ENCODE measurements at places on chromosomes 2 and 18.

DNA sequence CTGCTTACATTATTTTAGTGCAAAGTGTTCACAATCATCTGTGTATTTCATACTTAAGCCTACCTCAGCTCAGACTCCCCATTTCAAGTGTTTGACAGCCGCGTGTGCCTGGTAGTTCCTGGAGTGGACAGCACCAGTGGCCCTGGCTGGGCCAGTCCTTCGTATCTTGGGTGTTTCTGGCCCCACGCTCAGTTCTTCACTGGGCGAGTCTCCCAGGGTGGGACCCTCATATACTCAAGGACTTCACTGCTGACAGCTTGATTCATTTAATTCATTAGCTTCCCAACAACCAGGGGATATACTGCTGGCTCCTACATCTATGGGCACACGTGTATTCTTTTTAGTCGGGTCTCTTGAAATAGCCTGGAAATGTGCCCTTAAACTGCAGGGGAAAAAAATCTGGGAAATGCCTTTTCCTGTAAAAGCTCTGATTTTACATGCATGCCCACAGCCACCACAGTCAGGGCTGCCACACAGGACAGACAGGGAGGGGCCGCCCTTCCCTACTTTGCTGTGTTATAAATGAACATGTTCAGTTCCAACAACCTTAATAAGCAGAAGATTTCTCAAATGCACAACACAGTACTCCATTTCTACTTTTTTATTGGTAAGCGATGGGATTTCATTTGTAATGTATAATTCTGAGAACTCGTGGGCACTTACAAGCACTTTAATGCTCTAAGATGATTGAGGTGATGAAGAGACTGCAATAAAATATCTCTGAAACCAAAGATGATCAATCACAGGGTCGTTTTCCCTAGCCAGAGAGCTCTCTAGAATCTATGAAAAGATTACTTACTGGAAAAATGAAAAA is 205.5 kb upstream of the REV1 start:
- no peak for DNase-seq

GRCh38 chr2:167355821-167356220 is 467.5 kb downstream of the XIRP2 start:
- DNase-seq = no peak

GRCh38 chr2:190804182-190804795 is 76.3 kb upstream of the GLS start:
- DNase-seq = no peak

GRCh38 chr2:148909114-148909513 is 34.1 kb downstream of the KIF5C start:
- no peak for DNase-seq

DNA sequence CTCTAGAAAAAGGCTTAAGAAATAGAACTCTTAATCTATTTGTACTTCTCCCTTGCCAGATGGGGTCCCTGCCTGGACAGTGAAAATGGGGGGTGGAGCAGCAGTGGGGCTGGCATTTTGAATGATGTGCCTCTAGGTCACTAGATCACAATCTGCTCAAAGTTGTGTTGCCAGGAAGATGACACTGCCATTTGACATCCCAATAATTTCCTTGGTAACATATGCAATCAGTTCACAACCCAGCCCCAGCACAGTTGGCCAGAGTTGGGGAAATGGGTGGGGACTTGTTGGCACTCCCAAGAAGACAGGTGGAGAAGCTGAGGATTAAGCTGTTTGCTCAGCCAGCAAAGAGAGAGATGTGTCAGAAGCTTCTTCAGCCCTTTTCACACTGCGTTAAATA is 558.3 kb upstream of the KLHL29 start:
- DNase-seq = no peak

GRCh38 chr2:134232461-134232860 is 21.4 kb upstream of the MGAT5 start:
- no peak for DNase-seq

- DNase-seq = no peak
These were observed 117.4 kb upstream of the CWC22 start for GRCh38 chr2:180124273-180125139.

DNA sequence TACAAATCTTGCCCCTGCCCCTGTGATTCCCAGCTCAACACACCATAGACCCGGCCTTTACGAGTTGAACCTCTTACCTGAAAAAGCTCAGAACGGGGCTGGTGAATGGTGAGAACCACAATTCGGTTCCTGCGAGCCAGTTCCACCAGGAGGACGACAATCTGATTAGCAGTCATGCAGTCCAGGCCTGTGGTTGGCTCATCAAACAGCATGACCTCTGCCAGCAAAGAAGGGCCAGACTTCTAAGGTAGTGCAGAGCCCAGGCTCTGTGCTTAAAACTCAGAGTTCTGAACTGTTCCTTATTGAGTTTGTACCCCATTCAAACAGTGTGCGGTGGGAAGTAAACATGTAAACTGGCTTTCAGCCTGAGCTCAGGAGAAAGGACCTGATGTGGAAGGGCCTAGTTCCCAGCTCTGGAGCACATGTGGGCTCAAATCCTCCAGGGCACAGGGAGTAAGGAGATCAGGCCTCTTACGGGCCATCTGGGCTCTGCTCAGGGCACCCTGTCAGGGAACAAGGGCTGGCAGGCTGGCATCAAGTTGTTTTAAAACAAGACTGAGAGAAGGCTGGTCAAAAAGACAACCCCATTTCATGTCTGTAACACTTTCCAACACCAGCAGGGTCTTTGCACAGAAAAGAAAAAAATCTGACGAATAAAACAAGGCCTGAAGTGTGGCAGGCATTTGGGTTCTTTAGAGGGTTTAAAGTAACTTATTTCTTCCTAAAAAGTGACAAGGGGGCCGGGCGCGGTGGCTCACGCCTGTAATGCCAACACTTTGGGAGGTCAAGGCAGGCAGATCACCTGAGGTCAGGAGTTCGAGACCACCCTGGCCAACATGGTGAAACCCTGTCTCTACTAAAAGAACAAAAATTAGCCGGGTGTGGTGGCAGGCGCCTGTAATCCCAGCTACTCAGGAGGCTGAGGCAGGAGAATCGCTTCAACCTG is 12.1 kb downstream of the ABCG5 start:
- DNase-seq = no peak

- DNase-seq = no peak
These were observed 46.6 kb downstream of the CCDC138 start for GRCh38 chr2:108833219-108833618.

GRCh38 chr2:143550500-143550899 is 421.3 kb downstream of the ARHGAP15 start:
- DNase-seq = no peak

DNA sequence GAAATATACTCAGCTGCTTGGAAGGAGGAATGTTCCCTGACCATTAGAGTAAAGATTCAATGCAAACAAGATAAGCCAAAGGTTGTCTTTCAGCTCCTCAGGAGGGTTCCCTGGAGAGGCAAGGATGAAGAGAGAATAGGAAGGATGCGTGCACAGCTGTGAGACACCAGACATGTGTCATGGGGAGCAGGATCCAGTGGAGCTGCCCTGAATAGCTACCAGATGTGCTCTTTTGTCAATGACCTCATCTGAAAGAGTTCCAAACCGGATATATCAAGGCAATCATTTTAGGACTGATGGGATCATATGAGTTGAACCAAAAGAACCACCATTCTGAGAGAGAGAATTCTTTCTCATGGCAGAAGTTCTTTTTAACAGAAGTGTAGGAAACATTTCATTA is 490.6 kb downstream of the IRS1 start:
- DNase-seq = no peak

GRCh38 chr2:28713577-28714298 is 37.9 kb upstream of the PPP1CB start:
- no peak for DNase-seq

Data from stimulated activated CD4-positive, alpha-beta T cell treated with anti-CD3 and anti-CD28 coated beads, Interleukin-15, amount 100 ng/mL, for 48 hours (primary cell).